ENCODE measurements at places on chromosomes 16 and 17.

- peak; percentile 41 for DNase-seq
These were observed 45.9 kb downstream of the SOCS3 start for GRCh38 chr17:78313735-78314648.

GRCh38 chr17:74481621-74482020 is 15.2 kb downstream of the CD300A start:
- no peak for DNase-seq

GRCh38 chr16:30478766-30479478 is 6.4 kb downstream of the ITGAL start:
- DNase-seq = no peak

DNA sequence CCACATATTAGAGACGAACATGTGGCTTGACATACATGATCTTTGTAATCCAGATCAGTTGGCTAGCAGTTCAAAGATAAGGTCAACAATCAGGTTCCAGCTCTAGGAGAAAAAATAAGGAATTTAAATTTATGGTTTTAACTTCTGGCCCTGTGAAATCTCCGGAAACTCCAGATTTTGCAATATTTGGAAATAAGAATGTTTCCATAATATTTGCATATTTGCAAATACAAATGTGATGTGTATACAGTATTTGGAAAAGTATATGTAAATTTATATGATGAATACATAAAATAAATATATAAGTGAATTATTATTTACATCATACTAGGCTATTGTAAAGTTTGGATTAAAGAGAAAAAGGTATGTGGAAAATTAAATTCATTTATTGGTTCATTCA is 97.1 kb downstream of the KCNJ2 start:
- DNase-seq = no peak

- no peak for DNase-seq
These were observed 5.6 kb upstream of the XPO6 start for GRCh38 chr16:28217326-28217725.

GRCh38 chr17:81176666-81177065 is 10.6 kb upstream of the AATK start:
- no peak for DNase-seq

DNA sequence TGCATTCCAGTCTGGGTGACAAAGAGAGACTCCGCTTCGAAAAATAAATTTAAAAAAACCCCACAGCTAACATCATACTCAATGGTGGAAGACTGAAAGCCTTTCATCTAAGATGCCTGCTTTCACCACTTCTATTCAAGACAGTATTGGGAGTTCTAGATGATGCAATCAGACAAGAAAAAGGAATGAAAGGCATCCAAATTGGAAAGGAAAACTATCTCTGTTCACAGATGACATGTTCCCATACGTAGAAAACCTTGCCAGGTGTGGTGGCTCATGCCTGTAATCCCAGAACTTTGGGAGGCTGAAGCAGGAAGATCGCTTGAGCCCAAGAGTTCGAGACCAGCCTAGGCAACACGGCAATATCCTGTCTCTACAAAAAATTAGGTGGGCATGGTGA is 31.1 kb downstream of the RANBP10 start:
- DNase-seq = no peak

GRCh38 chr17:74729368-74729767 is 7.7 kb upstream of the RAB37 start:
- no peak for DNase-seq

- no peak for DNase-seq
These were observed 125.7 kb upstream of the CDH5 start for GRCh38 chr16:66240631-66241395.

DNA sequence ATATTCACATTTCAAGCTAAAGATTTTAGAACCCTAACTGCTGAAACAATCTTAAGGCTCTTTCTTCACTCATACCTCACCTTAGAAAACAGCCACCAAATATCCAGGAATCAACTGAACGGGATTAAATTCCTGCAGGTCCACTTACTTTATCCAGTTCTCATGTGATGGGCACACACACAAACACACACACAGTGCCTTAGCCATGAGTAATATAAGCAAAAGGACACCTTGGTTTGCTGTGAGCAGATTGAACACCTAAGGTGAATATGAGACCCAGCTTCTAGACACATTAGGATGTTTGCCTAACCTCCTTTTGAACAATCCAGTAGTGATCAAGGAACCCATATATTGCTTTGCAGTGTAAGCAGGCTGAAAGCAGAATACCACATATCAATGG is 81.5 kb downstream of the TUBD1 start:
- DNase-seq = no peak

All from brain microvascular endothelial cell (primary cell).